ENCODE measurements at places on chromosomes 13 and 19. TPM values are rescaled to one million over a fixed set of nuclear protein-coding genes. Genes with fewer than 3 reads are reported as not detected.

Gene KANK2
- total RNA-seq = 62.8 TPM

Gene MPND
- 10.0 TPM for total RNA-seq

Gene PRR36
- total RNA-seq = 0.12 TPM

Gene DZIP1
- total RNA-seq = 1.5 TPM

Gene CGB3
- total RNA-seq = not detected

Gene ELSPBP1
- not detected for total RNA-seq

Gene CACNG7
- total RNA-seq = not detected

DNA sequence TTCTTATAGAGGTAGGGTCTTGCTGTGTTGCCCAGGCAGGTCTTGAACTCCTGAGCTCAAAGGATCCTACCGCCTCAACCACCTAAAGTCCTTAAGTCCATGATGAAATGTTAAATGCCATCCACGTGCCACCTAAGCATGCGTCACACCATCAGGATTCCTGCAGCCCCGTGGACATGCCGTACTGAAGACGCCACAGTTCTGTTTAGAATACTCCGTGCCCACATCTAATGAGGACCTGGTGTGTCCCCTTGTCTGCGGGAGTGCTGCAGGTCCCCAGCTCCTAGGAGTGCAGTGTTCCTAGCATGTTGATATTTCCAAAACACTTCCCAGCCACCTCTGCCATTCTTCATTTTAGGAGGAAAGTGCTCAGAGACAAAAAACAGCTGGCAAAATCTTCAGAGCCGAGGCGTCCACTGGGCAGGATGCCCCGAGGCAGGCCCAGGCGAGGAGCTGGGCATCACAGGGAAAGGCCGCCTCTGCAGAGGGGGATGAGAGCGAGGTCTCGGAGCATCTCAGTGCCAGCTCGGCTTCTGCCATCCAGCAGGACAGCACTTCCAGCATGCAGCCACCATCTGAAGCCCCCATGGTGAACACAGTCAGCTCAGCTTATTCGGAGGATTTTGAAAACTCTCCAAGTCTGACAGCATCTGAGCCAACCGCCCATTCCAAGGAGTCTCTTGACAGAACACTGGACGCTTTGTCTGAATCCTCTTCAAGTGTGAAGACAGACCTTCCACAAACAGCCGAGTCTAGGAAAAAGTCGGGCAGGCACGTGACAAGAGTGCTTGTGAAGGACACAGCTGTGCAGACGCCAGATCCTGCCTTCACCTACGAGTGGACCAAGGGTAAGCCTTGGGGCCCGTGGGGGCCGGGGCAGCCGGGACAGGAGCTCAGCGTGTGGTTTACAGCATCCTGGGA is 13.2 kb downstream of the C19orf44 start:
- H3K4me3 ChIP-seq = no peak overlapping the region
- no peaks in the 10 kb centered on the region for H3K36me3 ChIP-seq
- no peak for DNase-seq
- no peaks in the 10 kb centered on the region for H3K27me3 ChIP-seq

DNA sequence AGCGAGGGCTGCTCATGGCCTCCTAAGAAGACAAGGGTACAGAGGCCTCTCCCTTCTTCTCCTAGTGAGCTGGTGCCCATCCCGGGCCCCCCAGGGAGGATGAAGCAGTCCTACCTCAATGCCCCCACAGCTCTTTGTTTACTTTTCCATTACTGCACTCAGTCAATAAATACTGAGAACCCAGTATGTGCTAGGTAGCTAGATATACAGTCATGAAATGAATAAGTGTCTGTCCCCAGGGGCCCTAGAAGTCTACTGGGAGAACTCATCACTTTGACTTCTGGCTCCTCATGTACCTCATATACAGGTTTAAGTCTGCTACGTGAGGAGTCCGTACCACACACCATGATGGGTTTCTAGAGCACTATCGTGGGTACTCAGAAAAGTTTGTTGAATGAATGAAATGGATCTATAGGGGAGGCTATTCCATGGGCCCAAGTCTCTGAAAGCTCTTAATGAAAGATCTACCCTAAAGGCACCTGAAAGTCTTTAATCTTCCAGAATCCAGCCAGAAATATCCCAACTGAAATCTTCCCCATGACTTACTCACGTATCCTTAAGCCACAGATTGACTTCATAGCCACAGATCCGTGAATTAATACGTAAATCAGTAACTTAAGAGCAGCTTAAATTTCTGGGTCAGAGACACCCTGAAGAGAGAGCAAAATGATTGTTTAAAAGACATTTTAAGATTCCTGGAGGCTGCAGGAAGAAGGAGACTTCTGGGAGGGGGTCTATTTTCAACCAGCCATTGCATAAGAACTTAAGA is 51.6 kb upstream of the POMP start:
- no peaks in the 10 kb centered on the region for H3K36me3 ChIP-seq
- no peaks in the 10 kb centered on the region for H3K4me1 ChIP-seq
- no peak for DNase-seq
- H3K4me3 ChIP-seq = no peak overlapping the region
- H3K27ac ChIP-seq = no peak overlapping the region

DNA sequence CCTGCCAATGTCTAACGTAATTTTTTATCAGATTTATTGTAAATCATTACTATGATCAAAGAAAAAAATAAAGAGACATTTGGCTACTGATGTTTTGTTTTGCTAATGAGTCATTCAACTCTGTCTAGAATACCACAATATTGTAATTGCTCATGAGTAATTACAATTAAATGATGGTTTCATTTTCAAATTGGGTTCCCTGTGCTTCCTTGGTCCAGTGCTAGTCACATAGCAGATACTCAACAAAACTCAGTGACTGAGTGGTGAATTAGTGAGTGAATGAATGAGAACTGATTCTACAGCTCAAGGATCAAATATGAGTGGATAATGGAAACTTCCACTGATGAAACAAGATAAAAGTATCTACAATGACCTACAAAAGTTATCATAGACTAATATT is 304.7 kb downstream of the POU4F1 start:
- no peaks in the 10 kb centered on the region for H3K36me3 ChIP-seq
- no peak overlapping the region for H3K4me3 ChIP-seq
- no peaks in the 10 kb centered on the region for H3K27me3 ChIP-seq
- H3K27ac ChIP-seq = no peak overlapping the region

DNA sequence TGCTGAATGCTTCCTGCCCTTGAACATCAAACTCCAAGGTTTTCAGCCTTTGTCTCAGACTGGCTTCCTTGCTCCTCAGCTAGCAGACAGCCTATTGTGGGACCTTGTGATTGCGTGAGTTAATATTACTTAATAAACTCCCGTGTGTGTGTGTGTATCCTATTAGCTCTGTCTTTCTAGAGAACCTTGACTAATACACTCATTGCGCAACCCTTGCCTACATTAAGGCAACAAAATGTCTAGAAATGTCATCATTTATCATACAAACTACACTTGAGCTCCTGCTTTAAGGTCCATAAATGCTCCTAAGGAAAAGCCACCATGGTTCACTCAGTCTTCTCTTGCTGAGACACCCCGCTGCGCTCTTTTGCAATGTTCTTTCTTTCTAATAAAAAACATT is 2861.0 kb downstream of the PCDH9 start:
- no peaks in the 10 kb centered on the region for H3K4me1 ChIP-seq
- H3K27ac ChIP-seq = no peak overlapping the region
- no peak for DNase-seq
- H3K27me3 ChIP-seq = no peaks in the 10 kb centered on the region
- H3K4me3 ChIP-seq = no peak overlapping the region
- no peaks in the 10 kb centered on the region for H3K36me3 ChIP-seq

GRCh38 chr13:22200440-22200839 is 529.6 kb downstream of the FGF9 start:
- no peak overlapping the region for H3K27ac ChIP-seq
- no peak overlapping the region for H3K4me3 ChIP-seq
- H3K36me3 ChIP-seq = no peaks in the 10 kb centered on the region
- no peak for DNase-seq

DNA sequence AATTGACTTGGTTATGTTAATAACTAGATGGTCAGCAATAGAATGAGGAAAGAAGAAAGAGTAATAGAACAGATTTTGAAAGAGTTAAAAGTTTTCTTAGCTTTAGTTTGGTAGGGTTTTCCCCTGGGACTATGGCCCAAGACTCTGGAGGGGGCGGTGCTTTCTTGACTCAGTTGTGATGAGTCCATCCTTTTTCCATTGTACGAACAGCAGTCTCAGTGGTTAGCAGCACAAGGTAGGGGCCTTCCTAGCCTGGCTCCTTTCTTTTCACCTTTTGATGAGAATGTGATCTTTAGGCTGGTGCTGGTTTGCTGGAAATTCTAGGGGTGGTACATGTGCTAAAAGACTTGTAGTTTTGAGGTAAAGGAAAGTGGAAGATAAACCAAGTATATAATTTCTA is 38.8 kb downstream of the ZNF506 start:
- H3K4me3 ChIP-seq = no peak overlapping the region
- no peaks in the 10 kb centered on the region for H3K27me3 ChIP-seq
- H3K27ac ChIP-seq = no peak overlapping the region
- peaks cover 5% of the 10 kb centered on the region for H3K36me3 ChIP-seq
- DNase-seq = no peak

- no peaks in the 10 kb centered on the region for H3K36me3 ChIP-seq
- no peak overlapping the region for H3K27ac ChIP-seq
- no peaks in the 10 kb centered on the region for H3K4me1 ChIP-seq
- no peaks in the 10 kb centered on the region for H3K27me3 ChIP-seq
Observed at GRCh38 chr13:30510811-30511371, 45.2 kb upstream of the HMGB1 start.

GRCh38 chr19:50276370-50277063 is 52.7 kb downstream of the KCNC3 start:
- no peak overlapping the region for H3K27ac ChIP-seq
- H3K27me3 ChIP-seq = no peaks in the 10 kb centered on the region
- no peak for DNase-seq

DNA sequence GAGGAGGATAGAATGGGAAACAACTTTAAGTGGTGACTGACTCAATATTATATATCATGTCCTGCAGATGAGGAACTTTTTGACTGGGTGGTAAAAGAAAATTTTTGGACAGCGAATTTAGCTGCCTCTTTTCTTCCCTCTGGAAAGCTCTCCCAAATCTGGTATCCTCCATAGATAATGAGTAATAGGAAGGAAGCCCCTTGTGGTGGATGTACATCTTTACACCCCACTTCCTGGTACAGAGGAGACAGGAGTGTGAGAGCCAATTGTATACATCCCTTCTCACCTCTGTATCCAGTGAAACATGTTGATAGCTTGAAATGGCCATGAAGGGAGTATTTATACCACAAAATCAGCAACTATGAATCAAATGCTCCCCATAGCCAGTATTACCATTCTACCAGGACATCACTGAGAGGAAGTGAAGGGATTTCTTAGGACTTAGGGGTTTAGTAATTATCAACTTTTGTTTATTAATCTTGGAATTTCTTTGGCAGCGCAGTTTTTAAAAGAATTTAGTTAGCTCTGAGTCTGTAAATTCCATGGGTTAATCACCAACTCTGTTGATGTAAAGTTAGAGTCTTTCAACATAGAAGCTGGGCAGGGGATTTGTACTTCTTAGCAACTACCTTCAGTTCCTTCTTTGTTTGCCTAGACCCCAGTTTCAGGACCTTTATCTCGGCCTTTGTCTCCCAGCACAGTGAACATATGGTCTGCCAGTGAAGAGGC is 17.0 kb upstream of the TDRD3 start:
- H3K4me3 ChIP-seq = no peak overlapping the region
- no peak for DNase-seq
- H3K27ac ChIP-seq = no peak overlapping the region
- no peaks in the 10 kb centered on the region for H3K27me3 ChIP-seq
- no peaks in the 10 kb centered on the region for H3K4me1 ChIP-seq

DNA sequence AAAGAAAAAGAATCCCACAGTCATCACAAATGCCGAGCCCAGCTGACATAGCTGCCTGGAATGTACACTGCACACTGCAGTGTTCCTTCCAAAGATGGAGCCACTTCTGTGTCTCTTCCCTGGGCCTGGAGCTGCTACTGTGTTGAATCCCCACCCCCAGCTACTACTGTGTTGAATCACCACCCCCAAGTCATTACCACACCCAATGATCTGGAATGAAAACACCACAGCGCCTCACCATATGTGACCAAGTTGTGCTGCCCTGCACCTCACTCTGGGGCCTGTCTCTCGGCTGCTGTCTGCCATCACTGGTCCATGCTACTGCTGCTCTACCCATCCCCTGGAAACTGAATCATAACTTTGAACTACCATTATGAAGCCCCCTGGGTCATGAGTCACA is 861.2 kb downstream of the UQCRFS1 start:
- no peak overlapping the region for H3K27ac ChIP-seq
- no peaks in the 10 kb centered on the region for H3K4me1 ChIP-seq
- DNase-seq = no peak
- H3K27me3 ChIP-seq = no peaks in the 10 kb centered on the region
- H3K4me3 ChIP-seq = no peak overlapping the region
- no peaks in the 10 kb centered on the region for H3K36me3 ChIP-seq

DNA sequence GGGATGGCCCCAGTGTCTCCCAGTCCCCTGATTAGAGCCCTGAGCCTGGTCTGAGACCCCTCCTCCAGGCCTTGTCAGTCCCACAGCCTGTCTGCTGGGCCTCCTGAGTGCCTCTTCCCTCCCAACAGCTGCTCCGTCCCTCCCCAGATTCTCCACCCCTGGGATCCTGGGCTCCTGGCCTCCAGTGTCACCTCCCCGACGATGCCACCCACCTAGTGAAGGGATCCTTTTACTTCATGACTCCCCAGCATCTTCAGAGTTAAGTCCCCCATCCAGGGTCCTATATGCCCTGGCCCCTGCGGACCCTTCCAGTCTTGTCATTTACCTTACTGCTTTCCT is 4.4 kb upstream of the PRX start:
- peak overlapping the region; percentile 57 for H3K27ac ChIP-seq
- H3K36me3 ChIP-seq = no peaks in the 10 kb centered on the region
- H3K4me3 ChIP-seq = no peak overlapping the region
- DNase-seq = no peak
- H3K27me3 ChIP-seq = no peaks in the 10 kb centered on the region
- H3K4me1 ChIP-seq = no peaks in the 10 kb centered on the region

- H3K4me1 ChIP-seq = no peaks in the 10 kb centered on the region
- no peak for DNase-seq
- peaks cover 8% of the 10 kb centered on the region for H3K36me3 ChIP-seq
- no peak overlapping the region for H3K27ac ChIP-seq
Observed at GRCh38 chr13:27573265-27573664, 47.1 kb downstream of the LNX2 start.

- H3K27ac ChIP-seq = no peak overlapping the region
- no peaks in the 10 kb centered on the region for H3K27me3 ChIP-seq
- DNase-seq = no peak
- peaks cover 8% of the 10 kb centered on the region for H3K36me3 ChIP-seq
- no peaks in the 10 kb centered on the region for H3K4me1 ChIP-seq
- no peak overlapping the region for H3K4me3 ChIP-seq
Observed at GRCh38 chr13:114264886-114265611, 16.4 kb upstream of the UPF3A start.

DNA sequence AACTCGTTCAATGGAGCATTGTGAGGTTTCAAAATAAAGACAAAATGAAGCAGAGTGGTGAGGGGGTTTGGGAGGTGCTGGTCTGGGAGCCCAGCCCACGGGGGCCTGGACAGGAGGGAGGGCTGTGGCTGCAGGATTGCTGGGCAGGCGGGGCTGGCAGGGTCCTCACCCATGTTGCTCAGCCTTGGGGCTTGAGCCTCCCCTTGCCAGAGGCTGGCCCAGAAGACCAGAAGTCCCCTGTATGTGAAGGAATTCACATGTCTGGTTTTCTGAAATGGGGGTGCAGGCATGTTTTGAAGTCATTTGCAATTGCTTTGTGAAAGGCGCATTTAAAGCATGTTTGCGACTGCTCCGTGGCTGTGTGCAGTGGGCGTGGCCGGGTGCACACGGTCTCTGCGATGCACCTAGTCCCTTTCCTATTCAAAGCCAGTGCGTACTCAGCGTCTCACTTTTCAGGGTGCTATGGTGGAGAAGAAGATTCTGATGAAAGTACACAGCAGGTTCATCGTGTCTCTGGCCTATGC is 2.3 kb downstream of the GRK1 start:
- no peaks in the 10 kb centered on the region for H3K27me3 ChIP-seq
- peak; percentile 23 for DNase-seq
- H3K4me3 ChIP-seq = no peak overlapping the region
- H3K36me3 ChIP-seq = no peaks in the 10 kb centered on the region
- no peak overlapping the region for H3K27ac ChIP-seq
